Activated naive CD8-positive, alpha-beta T cell treated with anti-CD3 and anti-CD28 coated beads, Interleukin-2, amount 50 U/mL, for 24 hours (primary cell): ENCODE measurements at places on chromosomes 12 and 14.

- no peaks in the 10 kb centered on the region for H3K4me1 ChIP-seq
- no peak overlapping the region for H3K4me3 ChIP-seq
- no peaks in the 10 kb centered on the region for H3K36me3 ChIP-seq
- H3K27me3 ChIP-seq, result peaks cover 23% of the 10 kb centered on the region
Observed at GRCh38 chr14:100754020-100754419, 27.3 kb downstream of the DLK1 start.

GRCh38 chr14:89651805-89652204 lies 234.8 kb upstream of the FOXN3 start:
- H3K4me1 ChIP-seq, result peaks cover 26% of the 10 kb centered on the region
- no peaks in the 10 kb centered on the region for H3K27me3 ChIP-seq
- no peak overlapping the region for H3K27ac ChIP-seq
- no peak for DNase-seq
- no peak overlapping the region for H3K4me3 ChIP-seq
- no peaks in the 10 kb centered on the region for H3K36me3 ChIP-seq

- DNase-seq, result no peak
- no peak overlapping the region for H3K4me3 ChIP-seq
- no peak overlapping the region for H3K27ac ChIP-seq
- H3K4me1 ChIP-seq, result peaks cover 17% of the 10 kb centered on the region
Observed at GRCh38 chr12:51870504-51870903, 17.4 kb upstream of the ANKRD33 start.

- no peak overlapping the region for H3K4me3 ChIP-seq
- no peaks in the 10 kb centered on the region for H3K4me1 ChIP-seq
- no peaks in the 10 kb centered on the region for H3K27me3 ChIP-seq
- no peaks in the 10 kb centered on the region for H3K36me3 ChIP-seq
- no peak for DNase-seq
Observed at GRCh38 chr14:26216786-26217185, 381.0 kb downstream of the NOVA1 start.

- peaks cover 48% of the 10 kb centered on the region for H3K4me1 ChIP-seq
- no peak overlapping the region for H3K27ac ChIP-seq
- H3K4me3 ChIP-seq, result no peak overlapping the region
- H3K36me3 ChIP-seq, result peaks cover 7% of the 10 kb centered on the region
- H3K27me3 ChIP-seq, result no peaks in the 10 kb centered on the region
Observed at GRCh38 chr12:92509156-92509738, 193.5 kb upstream of the PLEKHG7 start.
